ENCODE measurements at places on chromosomes 6 and 20. TPM values are rescaled to one million over a fixed set of nuclear protein-coding genes. Genes with fewer than 3 reads are reported as not detected.

DNA sequence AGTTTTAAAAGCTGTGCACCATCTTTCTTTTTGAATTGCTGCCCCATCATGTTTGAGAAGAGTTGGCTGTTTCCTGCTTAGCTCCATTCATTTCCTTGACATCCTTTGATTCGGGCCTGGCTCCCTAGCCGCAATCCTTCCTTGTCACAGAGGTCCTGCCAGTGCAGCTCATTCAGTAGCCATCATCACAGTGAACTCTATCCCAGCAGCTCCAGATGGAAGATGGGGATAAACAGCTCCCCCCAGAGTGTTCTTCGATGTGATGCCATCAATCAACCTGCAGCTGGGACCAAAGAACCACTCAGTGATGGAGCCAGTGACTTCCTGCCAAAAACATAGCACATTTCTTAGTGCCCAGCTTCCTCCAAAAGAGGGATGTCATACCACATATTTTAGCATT is 158.8 kb downstream of the FRK start:
- H3K4me1 ChIP-seq, result no peaks in the 10 kb centered on the region
- DNase-seq, result no peak
- H3K27me3 ChIP-seq, result no peaks in the 10 kb centered on the region
- H3K36me3 ChIP-seq, result no peaks in the 10 kb centered on the region

DNA sequence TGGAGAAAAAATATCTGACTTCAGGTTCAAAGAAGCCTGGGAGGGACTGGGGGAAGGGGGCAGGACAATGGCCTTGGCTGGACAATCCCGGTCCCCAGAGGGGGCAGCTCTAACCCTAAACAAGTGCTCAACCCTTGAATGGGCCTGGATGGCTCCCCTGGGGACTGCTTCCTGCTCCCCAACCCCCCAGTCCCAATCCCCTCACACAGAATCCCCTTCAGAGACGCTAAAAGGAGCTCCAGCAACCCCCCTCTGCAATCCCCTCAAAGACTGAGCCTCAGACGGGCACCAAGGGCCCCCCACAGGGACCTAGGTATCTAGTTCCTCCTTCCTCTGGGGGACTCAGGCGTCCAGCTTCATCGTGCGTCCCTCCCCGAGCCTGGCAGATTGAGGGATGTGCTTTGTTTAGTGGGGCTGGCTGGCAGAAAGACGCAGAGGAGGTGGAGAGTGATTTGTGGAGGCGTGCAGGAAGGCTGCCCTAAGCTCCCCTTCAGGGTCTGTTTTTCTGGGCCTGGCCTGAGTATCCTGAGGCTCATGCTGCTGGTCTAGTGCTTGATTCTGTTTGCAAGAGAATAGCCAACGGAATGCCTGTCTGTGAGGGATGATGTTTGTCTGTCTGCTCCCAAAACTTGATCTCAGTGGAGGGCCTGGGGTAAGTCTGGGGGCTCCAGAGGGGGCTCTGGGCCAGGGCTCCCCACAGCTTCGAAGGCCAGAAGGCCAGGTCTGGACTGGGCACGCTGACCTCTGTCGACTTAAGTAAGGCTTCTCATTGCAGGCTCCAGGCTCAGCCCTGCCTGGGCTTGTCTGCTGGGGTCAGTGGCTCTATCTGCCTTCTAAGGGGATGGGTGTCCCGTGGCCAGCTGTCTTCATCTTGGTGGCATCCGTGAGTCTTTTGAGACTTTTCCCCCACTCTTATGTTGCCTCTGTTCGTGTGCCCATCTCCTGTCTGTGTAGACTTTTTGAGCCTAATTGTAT is 1.7 kb upstream of the POU5F1 start:
- peak overlapping the region; percentile 100 for H3K27ac ChIP-seq
- H3K27me3 ChIP-seq, result no peaks in the 10 kb centered on the region
- DNase-seq, result peak; percentile 90
- peaks cover 59% of the 10 kb centered on the region for H3K4me1 ChIP-seq
- peak overlapping the region; percentile 81 for H3K4me3 ChIP-seq
- peaks cover 34% of the 10 kb centered on the region for H3K36me3 ChIP-seq

- H3K4me1 ChIP-seq, result peaks cover 29% of the 10 kb centered on the region
- H3K27me3 ChIP-seq, result no peaks in the 10 kb centered on the region
- DNase-seq, result no peak
- H3K4me3 ChIP-seq, result no peak overlapping the region
- no peak overlapping the region for H3K27ac ChIP-seq
Observed at GRCh38 chr6:72084992-72085569, 198.7 kb downstream of the RIMS1 start.

- peaks cover 15% of the 10 kb centered on the region for H3K4me1 ChIP-seq
- H3K4me3 ChIP-seq, result no peak overlapping the region
- no peaks in the 10 kb centered on the region for H3K36me3 ChIP-seq
- H3K27me3 ChIP-seq, result no peaks in the 10 kb centered on the region
- DNase-seq, result no peak
Observed at GRCh38 chr6:40349901-40350746, 237.0 kb downstream of the LRFN2 start.

C6orf163 gene
- total RNA-seq, result 2.0 TPM

DNA sequence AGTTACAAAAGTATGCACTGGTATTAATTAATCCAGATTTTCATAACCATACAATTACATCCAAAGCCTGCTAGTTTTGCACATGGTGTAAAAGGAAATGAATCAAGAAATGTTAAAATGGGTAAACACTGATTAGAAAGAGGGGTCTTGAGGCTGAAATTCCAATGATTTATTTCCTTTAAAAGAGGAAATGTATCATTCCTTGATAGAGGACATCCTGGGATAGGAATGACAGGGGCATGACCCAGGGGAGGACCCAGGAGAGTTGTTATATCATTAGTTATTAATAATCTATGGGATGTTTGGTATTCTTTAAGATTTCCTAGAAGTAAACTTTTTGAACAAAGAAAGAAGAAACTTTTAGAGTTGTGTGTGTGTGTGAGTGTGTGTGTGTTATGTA is 18.2 kb downstream of the AK9 start:
- H3K27me3 ChIP-seq, result no peaks in the 10 kb centered on the region
- H3K27ac ChIP-seq, result no peak overlapping the region
- H3K4me3 ChIP-seq, result no peak overlapping the region
- peaks cover 24% of the 10 kb centered on the region for H3K4me1 ChIP-seq
- H3K36me3 ChIP-seq, result no peaks in the 10 kb centered on the region
